Renal cortex interstitium (tissue), 15 donors: ENCODE measurements at places on chromosomes 3 and 15. TPM values are rescaled to one million over a fixed set of nuclear protein-coding genes. Genes with fewer than 3 reads are reported as not detected.

GRCh38 chr3:195077611-195078540, 193.1 kb downstream of the XXYLT1 start:
- no peak for DNase-seq

DNA sequence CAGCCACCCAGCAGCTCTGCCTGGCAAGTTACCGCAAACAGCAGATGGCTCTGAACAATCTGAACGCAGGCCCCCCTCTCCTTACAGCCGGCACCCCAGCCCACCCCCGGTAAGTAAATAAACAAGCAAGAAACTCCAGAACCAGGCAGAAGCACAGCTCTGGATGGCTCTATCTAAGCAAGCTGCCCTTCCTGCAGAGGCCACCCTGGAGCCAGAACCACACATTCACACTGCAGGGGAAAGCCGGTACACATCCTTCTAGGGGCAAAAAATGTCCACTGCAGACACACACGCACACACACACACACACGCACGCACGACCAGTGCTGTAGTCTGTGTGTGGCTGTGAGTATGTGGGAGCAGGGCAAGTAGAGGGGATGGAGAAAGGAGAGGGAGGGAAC, 63.9 kb downstream of the ADCY5 start:
- no peak for DNase-seq

GRCh38 chr3:127849368-127849767, 27.1 kb upstream of the MGLL start:
- DNase-seq, result no peak

- DNase-seq, result no peak
Measured at GRCh38 chr15:85154061-85154460, 172.4 kb downstream of the PDE8A start.

- no peak for DNase-seq
Measured at GRCh38 chr3:65497846-65498245, 540.9 kb downstream of the MAGI1 start.

DNA sequence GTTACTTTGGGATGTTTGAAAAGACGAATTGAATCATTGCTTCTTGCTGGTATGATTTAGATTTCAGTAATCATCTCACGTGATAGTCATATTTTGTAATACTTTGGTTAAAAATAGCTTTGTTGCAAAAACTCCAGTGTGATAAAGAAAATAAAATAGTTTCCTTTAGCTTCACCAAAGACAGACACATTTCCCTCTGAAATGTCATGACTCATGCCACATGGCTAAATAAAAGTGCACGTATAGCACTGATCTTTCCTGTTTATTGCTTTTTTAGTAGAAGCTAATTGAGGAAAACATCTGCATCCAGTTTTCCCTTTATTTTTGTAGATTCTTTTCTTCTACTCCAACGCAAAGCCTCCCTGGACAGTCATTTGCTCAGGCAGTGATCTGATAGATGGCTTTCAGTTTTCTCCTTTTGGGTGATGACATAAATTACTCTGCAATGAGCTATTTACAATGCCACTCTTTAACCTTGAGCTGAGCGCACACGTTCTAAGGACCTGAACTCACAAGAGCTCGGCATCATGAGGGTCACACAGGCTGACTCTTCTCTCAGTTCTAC, 84.9 kb downstream of the ARNT2 start:
- no peak for DNase-seq

DNA sequence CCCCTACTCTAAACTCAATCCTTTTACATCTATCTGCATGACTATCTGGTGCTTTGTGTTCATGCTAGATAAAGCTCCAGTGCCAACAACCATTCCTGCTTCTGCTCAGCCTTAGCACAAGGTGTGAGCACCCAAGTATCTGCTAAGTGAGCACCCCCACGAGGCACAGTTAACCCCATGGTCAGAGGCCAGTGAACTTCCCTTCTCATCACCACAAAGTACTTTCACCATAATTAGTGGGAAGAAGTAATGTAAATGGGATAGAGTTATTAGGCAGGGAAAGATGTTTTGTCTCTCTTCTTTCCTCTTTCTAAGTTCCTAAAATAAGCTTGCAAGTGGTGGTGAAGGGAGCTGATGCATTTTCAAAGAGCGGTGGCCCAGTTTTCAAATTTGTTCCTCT, 96.4 kb downstream of the ANO10 start:
- no peak for DNase-seq

SELENOT gene
- polyA plus RNA-seq, result 107 TPM

DPPA2 gene
- polyA plus RNA-seq, result 0.90 TPM

STARD5 gene
- polyA plus RNA-seq, result 5.7 TPM
